Stimulated activated naive CD4-positive, alpha-beta T cell treated with Interleukin-2 at 50 U/mL for 16 hours (primary cell): ENCODE measurements at places on chromosomes 7 and 10.
A peak's percentile ranks its signal among the peaks of the same experiment; 100 is the strongest.

GRCh38 chr10:117761695-117762094, 219.1 kb downstream of the EMX2 start:
- DNase-seq, result no peak

- DNase-seq, result no peak
These were observed 6.9 kb upstream of the RAPGEF5 start for GRCh38 chr7:22363756-22364422.

- no peak for DNase-seq
These were observed 25.5 kb downstream of the C10orf105 start for GRCh38 chr10:71694039-71694501.

DNA sequence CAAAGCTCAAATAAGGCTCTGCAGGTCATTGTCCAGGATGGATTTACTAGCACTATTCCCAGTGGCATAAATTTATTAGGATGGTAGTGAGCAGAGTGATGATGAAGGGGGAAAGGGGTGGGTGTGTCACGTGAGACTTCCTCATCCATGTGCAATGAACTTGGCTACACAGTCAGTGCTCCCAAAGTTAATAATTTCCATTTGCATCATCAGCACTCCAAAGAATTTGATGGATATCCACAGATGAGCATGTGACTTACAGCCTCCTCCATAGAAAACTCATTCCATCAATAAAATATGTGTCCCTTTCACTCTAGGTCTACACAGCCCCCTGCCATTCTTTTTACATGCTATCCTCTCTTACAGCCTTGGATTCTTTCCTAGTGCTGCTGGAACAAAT, 142.6 kb upstream of the PLPP4 start:
- no peak for DNase-seq

GRCh38 chr7:72048420-72048819, 363.7 kb downstream of the CALN1 start:
- no peak for DNase-seq

- DNase-seq, result no peak
These were observed 1.2 kb upstream of the ARPC1B start for GRCh38 chr7:99373091-99374066.

DNA sequence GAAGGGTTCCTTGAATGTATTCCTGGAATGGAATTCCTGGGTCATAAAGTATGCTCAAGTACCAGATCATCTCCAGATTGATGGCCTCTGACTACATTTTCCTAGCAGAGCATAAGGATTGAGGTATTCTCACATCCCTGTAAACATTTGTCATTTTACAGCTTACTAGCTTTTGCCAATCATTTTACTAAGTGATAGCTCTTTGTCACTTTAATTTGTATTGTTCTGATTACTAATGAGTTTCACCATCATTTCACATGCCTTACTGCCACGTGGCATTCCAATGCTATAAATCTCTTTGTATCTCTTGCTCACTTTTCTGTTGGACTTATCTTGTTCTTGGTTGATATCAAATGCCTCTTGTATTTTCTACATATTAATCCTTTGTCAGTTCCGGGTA, 68.6 kb upstream of the CACNB2 start:
- DNase-seq, result no peak

GRCh38 chr7:876077-876971, at the start of gene GET4:
Gene GET4 (plus strand): TSS chr7:876554. CDS start chr7:876646, 92 bp downstream.
- DNase-seq, result peak; percentile 92

DNA sequence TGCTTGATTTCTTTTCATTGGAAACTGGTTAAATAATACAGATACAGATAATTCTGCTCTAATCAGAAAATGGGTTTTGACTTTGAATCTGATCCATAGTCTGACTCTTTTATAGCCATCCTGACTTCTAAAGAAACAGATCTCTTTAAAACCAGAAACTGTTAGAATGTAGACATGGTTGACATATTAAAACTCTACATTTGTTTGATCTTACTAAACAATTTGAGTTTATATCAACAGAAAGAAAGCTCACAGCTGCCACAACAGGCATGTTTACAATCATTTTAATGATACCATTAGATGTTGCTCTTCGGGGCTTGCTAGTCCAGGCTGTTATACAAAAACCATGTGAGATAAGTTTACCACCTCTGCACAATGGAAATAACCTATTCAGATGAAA, 193.0 kb upstream of the SEMA3A start:
- DNase-seq, result no peak

- no peak for DNase-seq
These were observed 230.6 kb upstream of the FZD8 start for GRCh38 chr10:35872671-35873070.

- DNase-seq, result no peak
These were observed 32.4 kb downstream of the WAPL start for GRCh38 chr10:86489071-86489810.

DNA sequence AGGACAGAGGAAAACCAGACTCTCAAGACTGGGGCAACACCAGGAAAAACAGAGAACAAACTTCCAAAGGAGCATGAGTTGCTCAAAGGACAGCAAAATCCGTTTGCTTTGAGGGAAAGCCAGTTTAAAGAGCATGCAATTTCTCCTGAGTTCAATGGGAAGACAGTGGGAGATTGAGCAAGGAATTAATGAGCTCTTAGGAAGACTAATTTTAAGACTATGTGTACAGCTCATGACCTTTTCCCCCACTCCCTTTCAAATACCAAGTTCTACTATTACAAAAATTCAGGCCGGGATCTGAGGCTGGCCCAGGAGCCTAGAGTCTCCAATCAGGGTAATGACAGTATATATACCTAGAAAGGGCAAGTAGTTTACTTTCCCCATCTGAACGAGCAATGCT, 79.2 kb downstream of the EPDR1 start:
- no peak for DNase-seq

GRCh38 chr7:3585826-3586225, 284.8 kb downstream of the SDK1 start:
- no peak for DNase-seq

DNA sequence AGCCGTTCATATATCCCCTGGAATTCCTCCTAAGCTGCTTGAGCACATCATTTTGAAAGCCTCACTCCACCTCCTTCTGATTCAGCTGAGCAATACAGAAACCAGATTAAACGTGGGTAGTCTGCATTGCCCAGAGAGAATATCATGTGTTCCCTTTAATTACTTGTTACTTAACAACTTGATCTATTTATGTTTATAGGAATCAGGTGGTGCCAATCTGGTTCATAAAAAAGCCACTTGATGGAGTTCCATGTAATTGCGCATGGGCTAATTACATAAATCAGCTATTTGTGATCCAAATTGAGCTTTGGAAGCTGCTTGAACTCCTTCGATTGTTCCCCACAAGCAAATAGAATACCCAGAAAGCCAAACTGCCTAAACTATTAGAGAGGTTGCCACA, 114.7 kb upstream of the ADCY1 start:
- no peak for DNase-seq

- no peak for DNase-seq
These were observed 89.3 kb upstream of the CUX1 start for GRCh38 chr7:101728128-101728527.

- DNase-seq, result no peak
These were observed 160.2 kb downstream of the SH2D4B start for GRCh38 chr10:80697926-80698325.

DNA sequence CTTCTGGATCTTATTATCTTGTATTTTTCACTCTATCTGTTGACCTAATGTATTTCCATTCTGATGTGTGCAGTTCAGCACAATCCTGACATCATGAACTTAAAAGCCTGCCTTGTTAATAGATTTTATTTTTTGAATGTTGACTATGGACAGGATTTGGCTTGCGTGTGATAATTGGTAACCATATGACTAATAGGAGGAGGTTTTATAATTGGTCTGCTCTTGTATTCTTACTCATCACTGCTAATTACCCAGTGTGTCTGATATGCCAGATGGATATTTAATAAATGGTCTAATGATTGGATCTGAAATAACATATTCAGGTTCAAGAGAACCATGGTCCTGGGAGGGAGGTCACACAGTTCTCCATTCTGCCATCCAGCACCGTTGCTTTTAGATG, 45.9 kb downstream of the MTURN start:
- no peak for DNase-seq

DNA sequence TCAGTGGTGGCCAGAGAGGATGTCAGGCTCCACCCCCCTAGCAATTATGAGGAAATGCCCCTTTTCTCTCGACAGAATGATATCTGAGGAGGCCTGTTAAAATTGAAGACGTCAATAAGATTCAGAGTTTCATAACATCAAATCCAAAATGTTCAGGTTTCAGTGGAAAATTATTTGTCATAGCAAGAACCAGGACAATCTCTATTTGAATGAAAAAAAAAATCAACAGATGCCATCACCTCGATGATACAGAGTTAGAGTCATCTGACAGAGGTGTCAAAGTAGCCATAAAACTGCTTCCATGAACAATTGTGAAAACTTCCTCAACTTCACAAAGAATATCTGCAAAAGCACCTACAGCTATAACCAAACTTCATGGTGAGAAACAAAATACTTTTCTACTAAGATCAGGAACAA, 7.7 kb downstream of the TMEM273 start:
- no peak for DNase-seq

- no peak for DNase-seq
These were observed 34.1 kb downstream of the GBX1 start for GRCh38 chr7:151133266-151133985.

DNA sequence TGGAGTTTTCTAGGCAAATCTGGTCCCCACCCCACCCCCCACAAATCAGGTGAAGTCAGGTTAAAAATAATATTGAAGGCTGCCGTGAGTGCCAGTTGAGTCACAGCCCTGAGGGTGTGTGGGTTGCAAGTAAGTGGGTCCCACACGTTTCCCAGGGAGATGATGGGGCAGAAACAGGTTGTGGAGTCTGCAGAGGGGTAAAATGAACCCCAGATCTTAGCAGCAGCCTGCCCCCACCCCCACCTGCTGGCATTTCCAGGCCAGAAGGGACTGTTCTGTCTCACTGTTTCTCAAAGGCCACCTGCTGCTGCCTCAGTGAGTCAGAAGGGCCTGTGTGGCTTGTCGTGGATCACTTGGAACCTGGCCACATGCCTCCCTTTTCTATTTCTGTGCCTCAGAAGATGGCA, 59.8 kb upstream of the SMNDC1 start:
- DNase-seq, result peak; percentile 52

DNA sequence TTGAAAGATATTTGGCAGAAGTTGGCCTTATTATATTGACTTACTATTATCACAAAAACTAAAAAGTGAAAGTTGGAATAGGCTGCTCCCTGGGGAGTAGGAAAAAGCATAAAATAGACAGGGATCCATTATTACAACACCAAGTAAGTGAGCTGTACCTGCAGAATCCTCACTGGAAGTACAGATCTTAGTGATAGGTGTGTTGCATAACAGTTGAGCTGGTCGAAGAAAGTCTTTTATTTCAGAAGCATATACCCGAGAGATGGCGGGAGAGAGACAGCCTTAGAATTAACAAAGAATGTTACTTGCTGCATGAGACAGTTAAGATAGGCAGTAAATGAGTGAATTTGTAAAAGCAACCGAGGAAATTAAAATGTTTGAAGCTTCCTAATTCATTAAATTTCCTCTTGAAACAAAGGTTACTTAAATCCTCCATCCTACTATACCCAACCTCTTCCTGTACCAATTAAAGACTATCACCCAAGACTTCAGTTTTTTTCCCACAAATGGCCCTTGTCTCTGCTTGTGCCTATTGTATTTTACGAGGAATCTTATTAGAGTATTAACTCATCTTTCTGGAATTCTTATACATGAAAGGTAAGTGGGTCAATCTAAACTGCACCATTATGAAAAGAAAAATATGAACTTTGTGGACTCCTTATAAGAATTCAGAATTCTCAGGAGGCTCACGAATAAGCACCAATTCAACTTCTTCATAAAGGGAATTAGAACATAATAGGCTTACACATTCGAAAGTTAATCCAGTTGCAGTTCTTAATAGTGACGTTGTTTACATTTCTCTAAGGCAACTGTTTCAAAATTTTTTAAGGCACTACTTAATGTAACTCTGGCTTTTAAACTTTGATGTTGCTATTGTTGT, 56.2 kb downstream of the CREM start:
- no peak for DNase-seq

GRCh38 chr10:36336315-36336714, 694.2 kb upstream of the FZD8 start:
- no peak for DNase-seq

GRCh38 chr10:49071160-49071761, 44.1 kb downstream of the VSTM4 start:
- no peak for DNase-seq

GRCh38 chr7:69640925-69641594, 42.8 kb downstream of the AUTS2 start:
- no peak for DNase-seq

GRCh38 chr7:75711656-75712514, 26.9 kb downstream of the HIP1 start:
- no peak for DNase-seq

DNA sequence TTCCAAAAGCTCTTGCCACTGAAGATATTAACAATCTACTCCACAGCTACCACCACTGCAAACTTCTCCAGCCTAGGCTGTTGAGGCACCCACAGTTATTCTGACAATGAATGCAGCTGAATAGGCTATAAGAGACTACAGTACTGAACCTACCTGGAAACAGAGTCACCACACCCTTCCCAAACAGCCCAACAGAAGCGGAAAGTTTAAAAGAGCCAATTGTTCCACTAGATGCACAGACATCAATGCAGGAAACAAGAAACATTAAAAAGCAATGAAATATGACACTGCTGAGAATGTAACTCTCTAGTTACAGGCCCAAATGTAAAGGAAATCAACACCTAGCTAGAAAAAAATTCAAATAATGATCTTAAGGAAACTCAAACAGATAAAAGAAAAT, 64.5 kb upstream of the PLA2G12B start:
- DNase-seq, result no peak

DNA sequence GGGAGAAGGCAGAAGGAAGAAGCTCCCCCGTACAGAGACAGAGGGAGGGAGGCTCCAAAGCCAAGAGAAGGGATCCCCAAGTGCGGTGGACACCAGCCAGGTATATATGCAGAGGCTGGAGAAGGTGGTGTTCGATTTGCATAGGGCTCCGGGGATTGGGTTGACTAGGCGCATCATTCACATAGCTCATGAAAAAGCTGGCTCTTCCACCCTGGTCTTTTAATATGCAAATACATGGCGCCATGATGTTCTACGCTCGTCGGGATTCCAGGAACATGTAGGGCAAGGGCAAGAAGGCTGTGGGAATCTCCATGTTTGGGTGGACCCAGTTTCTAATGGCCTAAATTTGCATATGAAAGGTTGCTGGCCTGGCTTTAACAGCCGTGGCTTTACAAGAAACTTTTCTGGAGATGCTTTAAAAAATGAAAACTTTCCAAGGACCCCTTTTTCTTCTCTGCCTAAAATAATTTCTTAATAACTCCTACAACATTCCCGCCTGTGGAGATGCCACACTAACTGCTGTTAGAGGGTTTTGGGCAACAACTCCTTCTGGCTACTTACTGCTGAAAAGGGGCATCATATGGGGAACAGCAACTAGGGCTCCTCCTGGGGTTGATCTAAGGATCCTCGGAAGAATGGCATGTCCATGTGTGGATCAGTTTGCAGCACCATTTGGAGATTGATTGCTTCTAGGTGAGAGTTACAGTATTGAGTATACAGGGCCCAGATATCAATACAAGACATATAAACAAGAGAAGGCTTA, 28.3 kb downstream of the C1GALT1 start:
- no peak for DNase-seq
